ENCODE measurements at places on chromosomes 2 and 18.

DNA sequence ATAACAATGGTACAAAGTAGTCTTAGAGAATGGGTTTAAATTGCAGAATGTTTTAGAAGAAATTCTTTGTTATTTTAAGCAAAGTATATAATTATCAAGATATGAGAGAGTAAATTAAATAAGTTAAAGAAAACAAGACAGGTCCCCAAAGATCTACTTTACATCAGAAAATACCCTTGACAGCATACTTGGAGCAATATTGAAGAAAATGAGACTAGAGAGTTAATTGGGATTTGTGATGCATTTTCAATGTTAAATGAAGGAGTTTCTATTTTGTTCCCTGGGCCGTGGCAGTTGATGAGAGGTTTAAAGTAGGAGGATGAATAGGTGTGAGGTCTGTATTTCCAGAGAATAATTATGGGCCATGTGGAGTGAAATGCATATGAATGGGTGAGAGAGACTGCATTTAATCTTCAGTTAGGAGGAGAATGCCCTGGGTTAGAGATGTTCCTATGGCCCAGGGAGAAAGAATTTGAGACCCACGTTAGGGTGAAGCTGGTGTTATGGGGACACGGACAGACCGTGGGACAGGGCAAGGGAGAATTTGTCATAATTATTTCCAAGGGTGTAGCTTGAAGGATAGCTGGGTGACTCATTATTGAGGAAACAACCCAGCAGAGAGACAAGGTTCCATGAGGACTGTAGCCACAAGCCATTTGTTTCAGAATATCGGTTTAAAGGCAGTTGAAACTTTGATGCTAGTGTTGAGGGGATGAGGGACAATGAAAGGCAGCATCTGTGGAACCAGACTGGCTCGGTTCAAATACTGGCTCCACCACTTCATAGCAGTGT lies 22.7 kb downstream of the MGAT5 start:
- DNase-seq: no peak

- DNase-seq: no peak
These were observed 672.8 kb upstream of the ID2 start for GRCh38 chr2:8009010-8009597.

- no peak for DNase-seq
These were observed 161.2 kb downstream of the PTPRM start for GRCh38 chr18:7728297-7728696.

- DNase-seq: no peak
These were observed 750.5 kb downstream of the LRP1B start for GRCh38 chr2:141380008-141380979.

DNA sequence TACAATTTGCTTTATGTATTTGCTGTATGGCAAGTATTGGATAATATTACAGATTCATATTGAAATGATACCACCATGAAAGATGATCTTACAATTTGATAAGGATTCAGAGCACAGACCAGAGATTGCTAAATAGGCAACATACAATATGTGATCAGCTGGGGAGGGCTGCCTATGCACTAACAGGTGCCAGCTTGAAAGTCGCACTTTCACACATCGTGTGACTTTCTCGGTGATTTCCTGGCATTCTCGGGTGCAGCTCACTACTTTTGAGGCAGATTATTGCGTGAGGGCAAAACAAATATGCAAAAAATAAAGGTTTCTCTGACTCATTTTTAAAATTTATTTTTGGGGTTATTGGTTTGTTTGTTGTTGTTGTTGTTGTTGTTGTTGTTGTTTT lies 36.0 kb downstream of the RBMS1 start:
- DNase-seq: no peak

- no peak for DNase-seq
These were observed 86.5 kb downstream of the EFEMP1 start for GRCh38 chr2:55837073-55837472.

DNA sequence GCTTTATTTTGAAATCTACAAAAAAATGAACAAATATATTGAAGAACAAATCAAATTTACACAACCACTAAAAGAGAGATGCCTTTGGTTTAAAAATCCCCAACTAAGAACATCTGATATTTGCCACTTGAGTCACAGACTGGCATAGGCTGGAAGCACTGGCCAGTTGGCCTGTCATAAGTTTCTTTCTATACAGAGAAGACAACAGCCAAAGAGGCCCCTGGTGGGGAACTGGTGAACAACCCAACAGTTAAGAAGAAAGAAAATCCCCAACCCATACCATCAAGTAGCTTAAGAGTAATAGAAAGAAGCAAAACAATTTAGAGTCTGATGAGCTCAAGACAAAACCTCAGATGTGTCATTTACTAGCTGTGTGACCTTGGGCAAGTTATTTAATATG lies 45.5 kb downstream of the OSR1 start:
- DNase-seq: no peak

GRCh38 chr2:29990129-29990528 lies 68.7 kb upstream of the ALK start:
- DNase-seq: no peak

DNA sequence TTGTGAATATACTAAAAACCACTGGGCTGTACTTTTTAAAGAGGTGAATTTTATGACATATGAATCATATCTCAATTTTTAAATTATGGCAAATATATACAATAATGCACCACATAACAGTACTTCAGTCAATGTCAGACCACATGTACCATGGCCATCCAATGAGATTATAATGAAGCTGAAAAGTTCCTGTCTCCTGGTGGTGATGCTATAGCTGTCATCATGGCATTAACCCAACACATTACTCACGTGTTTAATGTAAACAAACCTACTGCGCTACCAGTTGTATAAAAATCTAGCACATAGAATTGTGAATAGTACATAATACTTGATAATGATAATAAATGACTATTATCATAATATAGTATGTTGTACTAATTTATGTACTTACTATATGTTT lies 77.6 kb upstream of the ID2 start:
- no peak for DNase-seq
